ENCODE measurements at places on chromosomes 3 and 15. TPM values are rescaled to one million over a fixed set of nuclear protein-coding genes. Genes with fewer than 3 reads are reported as not detected.

GRCh38 chr3:38119821-38120692 lies 16.9 kb downstream of the ACAA1 start:
- no peak for DNase-seq

- peak; percentile 73 for DNase-seq
Observed at GRCh38 chr15:75042730-75043508, 19.5 kb downstream of the PPCDC start.

DNA sequence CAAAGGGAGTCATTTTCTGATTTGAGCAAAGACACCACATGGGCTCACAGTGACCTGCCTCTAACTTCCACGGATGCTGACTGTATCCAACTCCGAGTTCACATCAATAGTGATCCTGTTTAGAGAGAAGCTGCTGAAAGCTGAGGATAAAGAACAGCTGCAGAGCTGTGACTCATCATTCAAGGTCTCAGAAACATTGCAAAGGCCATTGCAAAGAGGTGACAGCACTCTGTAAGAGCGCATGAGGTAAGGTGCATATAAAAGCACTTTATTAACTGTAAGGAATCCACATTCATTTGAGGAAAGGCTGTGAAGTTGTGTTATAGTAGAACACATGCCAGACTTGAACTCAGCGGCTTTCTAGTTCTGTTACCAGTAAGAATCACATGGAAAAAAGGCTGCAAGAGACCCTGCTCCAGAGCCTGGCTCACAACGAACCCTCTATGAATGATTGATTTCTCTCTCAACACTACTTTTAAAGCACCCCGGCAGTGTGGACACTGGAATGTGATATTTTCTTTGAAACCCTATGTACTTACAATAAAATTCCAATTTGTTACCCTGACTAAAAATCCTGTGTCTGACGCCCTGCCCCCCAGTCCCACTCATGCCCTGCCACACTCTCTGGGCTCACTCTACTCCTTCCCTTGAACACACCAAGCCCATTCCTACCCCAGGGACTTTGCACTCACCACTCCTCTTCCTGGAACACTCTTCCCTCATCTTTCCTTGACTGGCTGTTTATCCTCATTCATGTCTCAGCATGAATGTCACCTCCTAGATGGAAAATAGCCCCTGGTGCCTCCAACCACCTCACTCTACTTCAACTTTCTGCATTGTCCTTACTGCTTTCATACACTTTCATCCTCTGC lies 111.2 kb downstream of the LSM3 start:
- DNase-seq: peak; percentile 85

Gene GABRR3
- total RNA-seq: not detected

Gene SLC6A1
- not detected for total RNA-seq

DNA sequence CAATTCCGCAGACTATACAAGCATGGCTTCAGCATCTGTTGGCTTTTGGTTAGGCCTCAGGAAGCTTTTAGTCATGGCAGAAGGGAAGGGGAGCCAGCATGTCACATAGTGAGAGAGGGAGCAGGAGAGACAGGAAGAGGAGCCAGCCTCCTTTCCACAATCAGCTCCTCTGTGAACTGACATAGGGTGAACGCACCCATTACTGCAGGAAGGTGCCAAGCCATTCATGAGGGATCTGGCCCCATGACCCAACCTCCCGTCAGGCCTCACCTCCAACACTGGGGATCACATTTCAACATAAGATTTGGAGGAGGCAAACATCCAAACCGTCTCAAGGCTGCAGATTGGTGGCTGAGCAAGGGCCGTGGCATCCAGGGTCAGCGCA lies 106.3 kb downstream of the LRRK1 start:
- DNase-seq: no peak

DNA sequence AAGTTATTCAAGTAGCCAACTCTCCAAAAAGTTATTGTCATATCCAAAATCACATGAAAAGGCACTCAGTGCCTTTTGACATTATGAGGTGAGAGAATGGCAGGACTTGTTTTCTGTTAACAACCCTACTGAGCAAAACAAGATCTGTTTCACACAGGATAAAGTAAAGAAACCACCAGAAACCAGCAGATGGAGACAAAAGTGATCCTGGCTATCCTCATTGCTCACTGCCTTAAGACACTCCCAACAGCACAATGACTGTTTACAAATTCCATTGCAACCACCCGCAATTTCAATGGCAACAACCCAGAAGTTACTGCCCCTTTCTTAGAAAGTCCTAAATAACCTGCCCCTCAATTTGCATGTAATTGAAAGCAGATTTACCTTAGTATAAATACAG lies 352.6 kb upstream of the NDN start:
- no peak for DNase-seq

Gene CLEC3B
- not detected for total RNA-seq

Gene HYAL2
- total RNA-seq: 113 TPM

DNA sequence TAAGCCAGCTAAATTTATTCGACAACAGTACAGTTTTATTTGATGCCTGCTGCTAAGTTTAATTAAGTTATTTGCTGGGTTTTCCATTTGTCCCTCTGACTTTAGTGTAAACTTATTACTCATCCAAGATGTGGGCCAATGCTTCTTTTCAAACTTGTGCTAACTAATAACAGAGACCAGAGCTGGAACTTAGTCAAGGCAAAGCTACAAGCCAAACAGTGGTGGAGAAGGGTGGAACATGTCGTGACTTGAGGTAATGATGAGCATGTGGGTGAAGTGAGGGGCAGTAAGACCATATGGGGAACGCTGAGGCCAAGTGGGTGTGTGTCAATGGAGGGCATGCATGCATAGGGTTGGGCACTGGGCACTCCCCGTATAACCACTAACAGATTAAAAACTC lies 63.9 kb downstream of the NMD3 start:
- DNase-seq: no peak

Gene FOXB1
- not detected for total RNA-seq

Measured in A172 (cell line).